Left colon (tissue), 2 donors: ENCODE measurements at places on chromosomes 3 and 15.

GRCh38 chr3:22728406-22728805, 474.7 kb upstream of the UBE2E2 start:
- no peak for DNase-seq

DNA sequence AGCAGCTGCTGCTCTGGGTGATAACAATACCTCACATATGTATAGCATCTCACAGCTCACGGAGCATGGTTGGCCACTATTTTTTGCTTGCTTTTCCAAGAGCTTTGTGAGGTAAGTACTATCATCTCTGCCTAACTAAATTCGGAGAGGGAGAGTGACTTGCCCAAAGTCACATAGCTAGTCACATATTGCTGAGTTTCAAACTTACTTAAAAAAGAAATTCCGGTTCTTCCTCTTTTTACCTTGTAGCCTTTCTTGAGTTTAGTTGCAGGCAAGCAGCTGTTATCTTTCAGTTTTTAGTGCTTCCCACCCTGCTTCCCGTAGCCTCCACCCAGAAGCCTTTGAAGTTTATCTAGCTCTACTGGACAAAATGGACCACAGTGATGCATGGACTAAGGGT, 309.2 kb downstream of the PDCD6IP start:
- DNase-seq: no peak

DNA sequence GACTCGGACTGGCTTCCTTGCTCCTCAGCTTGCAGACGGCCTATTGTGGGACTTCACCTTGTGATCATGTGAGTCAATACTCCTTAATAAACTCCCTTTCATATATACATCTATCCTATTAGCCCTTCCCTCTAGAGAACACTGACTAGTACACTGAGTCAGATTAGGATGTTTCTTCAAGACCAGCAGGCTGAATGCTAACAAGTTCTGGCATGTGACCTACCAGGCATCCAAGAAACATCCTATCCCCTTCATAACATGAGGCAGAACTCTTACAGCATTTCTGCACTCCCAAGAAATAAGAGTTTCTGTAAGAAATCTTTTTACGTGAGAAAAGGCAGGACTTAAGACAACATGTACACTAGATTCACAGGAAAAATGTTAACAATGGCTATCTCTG, 9.3 kb downstream of the CFAP92 start:
- DNase-seq: no peak

- no peak for DNase-seq
These were observed 374.5 kb downstream of the IL20RB start for GRCh38 chr3:137332297-137332696.

- no peak for DNase-seq
These were observed 59.1 kb upstream of the FRMD4B start for GRCh38 chr3:69445024-69445423.

GRCh38 chr15:94602754-94603470, 371.6 kb downstream of the MCTP2 start:
- DNase-seq: no peak

GRCh38 chr15:93527374-93528050, 438.5 kb upstream of the RGMA start:
- no peak for DNase-seq

DNA sequence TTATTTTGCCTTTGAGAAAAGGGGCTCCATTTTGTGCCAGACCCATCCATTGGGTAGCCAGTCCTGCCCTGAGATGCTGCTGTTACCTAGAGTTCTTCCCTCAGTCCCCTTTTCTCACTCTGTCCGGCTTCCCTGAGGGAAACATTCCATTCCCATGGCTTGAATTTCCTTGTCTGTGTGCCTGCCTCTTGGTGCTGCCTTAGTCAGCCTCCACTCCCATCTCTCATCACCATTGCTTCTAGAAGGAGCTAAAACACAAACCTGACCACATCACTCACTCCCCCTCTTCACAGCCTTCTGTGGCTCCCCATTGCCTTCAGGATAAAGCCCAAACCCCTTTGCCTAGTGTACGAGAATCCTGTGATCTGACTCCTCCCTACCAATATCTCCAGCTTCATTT, 25.2 kb upstream of the C2CD4B start:
- no peak for DNase-seq

DNA sequence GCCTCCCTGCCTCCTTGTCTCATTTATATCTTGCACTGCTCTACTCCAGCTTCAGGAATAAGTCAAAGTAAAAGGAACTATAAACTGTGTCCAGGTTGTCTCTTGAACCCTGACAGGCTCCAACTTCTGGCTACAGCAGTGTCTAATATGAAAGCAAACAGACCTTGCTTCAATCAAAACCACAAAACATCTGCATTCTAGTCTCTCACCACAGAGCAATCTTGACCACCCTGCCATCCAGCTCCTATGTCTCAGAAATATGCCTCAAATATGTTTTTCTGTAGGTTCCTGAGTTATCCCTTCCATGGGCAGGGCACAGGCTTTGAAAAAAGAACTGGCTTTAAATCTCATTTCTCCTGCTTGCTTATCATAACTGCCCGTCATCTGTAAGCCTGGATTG, 13.0 kb upstream of the RAMAC start:
- no peak for DNase-seq

GRCh38 chr3:128385080-128385832, 81.4 kb downstream of the DNAJB8 start:
- peak; percentile 53 for DNase-seq

DNA sequence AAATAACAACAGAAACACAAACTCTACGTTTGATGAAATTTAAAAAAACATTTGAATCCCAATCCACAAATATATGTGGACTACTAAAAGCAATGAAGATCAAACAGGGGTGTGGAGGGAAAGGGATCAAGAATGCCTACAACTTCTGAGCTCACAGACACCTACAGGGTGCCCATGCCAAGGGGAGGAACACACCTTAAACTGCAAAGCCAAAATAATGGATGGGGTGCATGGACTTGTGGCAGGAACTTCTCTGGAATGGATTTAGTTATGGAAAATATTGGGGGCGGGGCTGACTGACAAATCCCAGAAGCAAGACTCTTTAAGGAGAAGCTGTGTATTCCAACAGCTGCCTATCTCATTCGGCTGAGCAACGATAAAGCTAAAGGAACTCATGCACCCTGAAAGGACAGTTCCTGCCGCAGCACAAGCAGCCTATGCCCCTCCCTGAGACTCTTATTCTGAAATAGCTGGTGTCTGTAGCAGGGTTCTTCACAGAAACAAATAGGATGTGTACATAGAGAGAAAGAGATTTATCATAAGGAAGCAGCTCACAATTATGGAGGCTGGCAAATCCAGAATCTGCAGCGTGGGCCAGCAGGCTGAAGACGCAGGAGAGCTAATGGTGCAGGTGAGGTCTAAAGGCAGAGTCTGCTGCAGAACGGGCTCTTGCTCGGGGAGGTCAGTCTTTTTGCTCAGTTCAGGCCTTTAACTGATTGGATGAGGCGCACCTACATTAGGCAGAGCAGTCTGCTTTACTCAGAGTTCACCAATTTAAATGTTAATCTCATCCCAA, 24.5 kb upstream of the PLA2G4D start:
- DNase-seq: peak; percentile 41

- no peak for DNase-seq
These were observed 563.5 kb downstream of the OCA2 start for GRCh38 chr15:27535445-27536129.

DNA sequence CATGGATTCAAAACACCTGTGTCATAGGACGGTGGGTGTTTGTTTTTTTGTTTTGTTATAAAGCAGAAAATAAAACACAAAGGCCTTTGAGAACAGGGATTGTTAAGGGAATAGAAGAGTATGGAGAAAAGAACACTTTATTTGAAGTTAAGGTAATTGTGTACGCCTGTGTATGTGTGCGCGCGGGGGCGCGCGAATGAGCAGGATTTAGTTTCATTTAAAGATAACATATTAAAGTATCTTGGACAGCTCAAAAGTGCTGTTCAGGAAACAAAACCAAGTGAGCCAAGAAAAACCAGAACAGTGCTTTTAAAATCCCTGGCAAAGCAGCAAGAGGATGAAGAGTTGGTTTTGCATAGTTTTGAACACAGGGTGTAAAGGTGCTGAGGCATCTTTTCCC, 1.9 kb downstream of the CPNE4 start:
- no peak for DNase-seq

DNA sequence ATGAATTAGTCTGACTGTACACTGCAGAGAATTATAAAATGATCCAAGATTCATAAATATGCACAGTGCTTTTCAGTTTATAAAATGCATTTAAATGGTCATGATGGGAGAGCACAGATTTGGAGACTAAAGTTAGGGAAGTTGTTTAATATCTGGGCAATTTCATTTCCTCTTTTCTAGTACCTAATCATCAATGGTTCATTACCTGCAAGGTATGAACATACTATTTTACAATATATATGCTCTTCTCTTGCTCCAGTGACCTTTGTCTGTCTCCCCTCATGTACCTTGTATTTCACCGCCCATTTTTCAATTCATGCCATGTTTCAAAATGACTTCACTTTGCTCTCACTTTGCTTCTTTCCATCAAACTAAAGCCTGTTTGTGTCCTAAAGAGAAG, 114.5 kb downstream of the SUCNR1 start:
- no peak for DNase-seq

GRCh38 chr3:27591312-27592210, 107.4 kb upstream of the SLC4A7 start:
- no peak for DNase-seq

DNA sequence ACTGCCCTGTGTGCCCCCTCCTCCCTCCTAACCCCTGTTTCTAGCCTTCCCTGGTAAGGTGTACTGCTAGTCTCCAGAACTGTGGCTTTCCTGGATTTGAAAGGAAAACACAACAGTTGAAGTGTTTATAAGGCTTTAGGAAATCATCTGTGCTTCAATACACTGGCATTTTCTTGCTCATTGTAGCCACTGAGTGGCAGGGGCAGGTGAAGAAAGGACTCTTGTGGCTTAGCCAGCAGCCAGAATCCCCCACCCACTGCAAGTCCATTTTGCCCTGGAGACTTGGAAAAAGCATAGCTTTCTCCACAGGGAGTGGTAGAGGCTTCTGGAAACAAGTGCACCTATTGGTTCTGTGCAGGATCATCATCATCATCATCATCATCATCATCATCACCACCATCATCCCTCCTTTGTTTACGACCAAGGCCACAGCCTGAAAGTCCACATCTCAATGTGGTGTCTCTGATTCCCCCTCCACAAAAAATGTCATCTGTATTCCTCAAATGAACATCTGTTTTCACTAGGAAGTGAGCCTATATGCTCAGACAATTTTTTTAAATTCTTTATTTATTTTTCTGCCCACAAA, 33.4 kb downstream of the AQP9 start:
- DNase-seq: no peak

- DNase-seq: no peak
These were observed 61.3 kb downstream of the CORO2B start for GRCh38 chr15:68639926-68640600.

GRCh38 chr3:18645619-18646018, 220.5 kb upstream of the SATB1 start:
- DNase-seq: no peak

DNA sequence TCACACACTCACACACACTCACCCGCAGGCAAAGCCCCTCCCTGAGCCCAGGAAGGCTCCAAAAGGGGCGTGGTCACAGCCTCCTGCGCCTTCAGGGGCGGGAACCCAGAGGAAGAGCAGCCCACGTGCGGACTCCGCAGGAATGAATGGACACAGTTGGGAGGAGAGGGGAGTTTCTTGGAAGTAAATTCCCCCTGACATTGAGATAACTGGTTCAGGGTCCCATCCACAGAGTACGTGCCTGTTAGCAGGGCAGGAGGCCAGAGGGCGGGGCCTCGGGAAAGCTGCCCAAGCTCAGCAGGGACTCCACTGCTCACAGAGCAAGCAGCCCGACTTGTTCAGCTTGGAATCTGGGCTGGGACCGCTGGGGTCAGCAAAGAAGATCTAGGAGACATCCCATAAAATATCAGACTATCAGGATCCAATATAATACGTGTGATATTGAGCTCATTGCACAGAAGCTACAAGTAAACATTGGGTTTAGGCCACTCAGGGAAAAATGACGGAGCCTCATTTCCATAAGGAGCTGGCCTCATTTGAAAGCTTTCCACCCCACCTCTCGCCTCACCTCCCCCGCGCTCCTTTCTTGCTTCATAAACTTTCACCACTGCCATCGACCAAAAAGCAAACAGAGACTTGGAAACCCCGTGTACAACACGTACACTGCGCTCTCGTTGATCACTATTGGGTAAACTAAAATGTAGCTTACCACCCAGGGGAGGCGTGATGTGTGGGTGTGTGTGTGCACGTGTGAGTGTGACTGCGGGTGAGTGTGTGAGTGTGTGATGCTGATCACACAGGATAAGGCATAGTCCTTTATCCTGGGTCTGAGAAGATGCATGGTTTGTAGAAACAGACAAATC, 36.0 kb downstream of the TM2D3 start:
- DNase-seq: peak; percentile 42

GRCh38 chr3:48476426-48477053, 27.4 kb downstream of the SHISA5 start:
- DNase-seq: no peak

DNA sequence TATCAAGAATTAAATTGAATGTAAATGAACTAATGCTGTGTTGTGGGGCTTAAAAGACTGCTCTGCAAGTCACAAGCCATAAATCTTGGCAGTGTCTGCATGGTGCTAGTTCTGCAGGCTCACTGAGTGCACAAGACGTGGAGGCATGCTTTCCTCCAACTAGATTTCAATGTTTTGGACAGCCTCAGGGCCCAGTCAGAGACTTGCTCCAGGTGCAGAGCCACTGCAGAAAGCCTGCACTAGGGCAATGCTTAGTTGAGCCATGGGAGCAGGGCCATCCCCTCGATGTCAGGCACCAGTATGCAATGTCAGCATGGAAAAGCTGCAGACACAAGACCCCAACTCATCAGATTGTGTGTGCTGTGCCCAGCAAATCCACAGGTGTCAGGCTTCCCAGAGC, 234.5 kb upstream of the CDIN1 start:
- DNase-seq: no peak

DNA sequence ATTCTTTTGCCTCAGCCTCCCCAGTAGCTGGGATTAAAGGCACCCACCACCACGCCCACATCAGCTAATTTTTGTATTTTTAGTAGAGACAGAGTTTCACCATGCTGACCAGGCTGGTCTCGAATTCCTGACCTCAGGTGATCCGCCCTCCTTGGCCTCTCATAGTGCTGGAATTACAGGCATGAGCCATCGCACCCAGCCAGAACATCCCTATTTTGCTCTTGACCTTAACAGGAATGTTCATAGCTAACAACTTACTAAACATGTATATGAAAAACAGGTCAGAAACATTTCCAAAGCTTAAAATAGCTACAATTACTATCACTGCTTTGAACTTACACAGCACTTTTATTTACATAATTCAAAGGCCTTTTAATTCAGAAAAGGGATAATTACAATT, 33.7 kb downstream of the UQCC5 start:
- DNase-seq: no peak

GRCh38 chr3:122797291-122797690, 2.4 kb downstream of the SLC49A4 start:
- DNase-seq: no peak
